Spinal cord (tissue), 10 donors: ENCODE measurements at places on chromosomes 7 and 10. TPM values are rescaled to one million over a fixed set of nuclear protein-coding genes. Genes with fewer than 3 reads are reported as not detected.

The ANKRD26 gene
- 27.1 TPM for total RNA-seq

The HOXA4 gene
- 1.4 TPM for total RNA-seq

The MRC1 gene
- total RNA-seq, result 13.0 TPM

DNA sequence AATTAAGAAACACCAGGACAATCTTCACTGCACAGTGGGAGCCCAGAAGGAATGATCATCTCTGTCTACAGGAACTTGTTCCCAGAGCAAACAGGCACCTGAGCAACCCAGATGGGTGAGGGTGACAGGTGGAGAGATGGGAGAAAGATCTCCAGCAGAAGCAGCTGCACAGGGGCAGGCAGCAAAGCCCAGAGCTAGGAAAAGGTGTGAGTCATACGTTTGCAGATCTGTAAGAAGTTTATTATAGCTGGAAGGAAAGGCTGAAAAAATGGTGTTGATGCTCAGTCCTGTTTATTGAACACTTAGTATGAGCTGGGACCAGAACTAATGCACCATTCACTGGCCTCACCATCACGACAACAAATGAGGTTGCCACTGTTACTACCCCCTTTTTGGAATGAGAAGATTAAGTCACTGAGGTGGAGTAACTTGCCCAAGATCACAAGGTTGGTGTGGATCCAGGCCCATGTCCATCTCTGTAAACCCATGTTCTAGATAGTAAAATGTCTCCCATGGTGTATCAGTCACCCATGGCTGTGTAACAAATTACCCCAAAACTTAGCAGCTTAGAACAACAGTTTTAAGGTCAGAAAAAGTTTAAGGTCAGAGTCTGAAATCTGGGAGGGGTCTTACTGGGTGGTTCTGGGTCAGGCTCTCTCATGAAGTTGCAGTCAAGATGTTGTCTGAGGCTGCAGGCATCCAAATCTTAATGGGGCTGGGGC, 506.9 kb downstream of the RPS24 start:
- H3K27me3 ChIP-seq, result no peaks in the 10 kb centered on the region
- no peaks in the 10 kb centered on the region for H3K36me3 ChIP-seq
- no peak overlapping the region for H3K4me3 ChIP-seq
- peaks cover 51% of the 10 kb centered on the region for H3K4me1 ChIP-seq
- no peak for DNase-seq
- no peak overlapping the region for H3K27ac ChIP-seq

GRCh38 chr10:110009736-110010475, 2.1 kb downstream of the ADD3 start:
- H3K36me3 ChIP-seq, result peaks cover 3% of the 10 kb centered on the region
- DNase-seq, result no peak
- peak overlapping the region; percentile 84 for H3K4me3 ChIP-seq
- peak overlapping the region; percentile 61 for H3K27ac ChIP-seq
- no peaks in the 10 kb centered on the region for H3K27me3 ChIP-seq

DNA sequence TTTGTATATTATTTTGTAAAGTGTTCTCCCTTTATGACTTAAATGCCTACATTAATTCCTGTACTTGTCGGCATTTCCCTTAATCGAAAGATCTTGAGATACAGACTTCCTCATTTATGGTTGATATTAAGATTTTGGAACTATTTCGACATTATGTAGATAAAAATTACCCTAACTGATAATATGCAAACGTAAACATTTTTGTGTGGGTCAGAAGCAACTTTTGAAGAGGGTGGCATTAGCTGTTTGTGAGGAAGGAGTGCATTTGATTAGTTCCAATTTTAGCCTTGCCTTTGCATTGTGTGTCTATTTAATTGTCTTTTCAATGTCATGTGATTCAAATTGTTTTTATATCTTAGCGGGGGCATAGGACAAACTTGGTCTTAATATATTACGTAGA, 114.7 kb downstream of the BICC1 start:
- no peak overlapping the region for H3K4me3 ChIP-seq
- no peaks in the 10 kb centered on the region for H3K36me3 ChIP-seq
- H3K4me1 ChIP-seq, result no peaks in the 10 kb centered on the region
- H3K27me3 ChIP-seq, result no peaks in the 10 kb centered on the region
- H3K27ac ChIP-seq, result no peak overlapping the region

GRCh38 chr10:16967866-16968415, 150.7 kb upstream of the RSU1 start:
- no peak for DNase-seq
- no peak overlapping the region for H3K4me3 ChIP-seq
- H3K36me3 ChIP-seq, result no peaks in the 10 kb centered on the region

DNA sequence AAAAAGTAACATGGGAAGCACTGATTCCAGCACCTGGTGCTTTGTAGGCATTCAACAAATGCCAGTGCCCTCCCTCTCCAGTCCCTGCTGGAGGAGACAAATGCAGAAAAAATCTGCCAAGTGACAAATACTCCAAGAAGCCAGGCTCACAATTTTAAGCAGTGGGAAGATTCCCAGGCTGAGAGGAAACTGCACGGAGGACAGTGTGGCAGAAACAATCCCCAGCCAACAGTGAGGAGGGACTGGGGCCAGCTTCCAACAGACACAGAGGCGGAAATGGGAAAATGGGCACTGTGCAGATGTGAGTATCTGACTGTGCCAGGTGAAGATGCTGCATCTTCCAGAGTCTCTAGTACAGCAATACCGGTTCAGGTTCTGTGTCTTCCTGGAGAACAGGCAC, 106.3 kb downstream of the SLIT1 start:
- peaks cover 5% of the 10 kb centered on the region for H3K36me3 ChIP-seq
- no peak overlapping the region for H3K4me3 ChIP-seq
- peak overlapping the region; percentile 29 for H3K27ac ChIP-seq

GRCh38 chr10:11164803-11165590, 147.3 kb downstream of the CELF2 start:
- DNase-seq, result peak; percentile 94
- no peaks in the 10 kb centered on the region for H3K27me3 ChIP-seq
- H3K4me3 ChIP-seq, result peak overlapping the region; percentile 75
- H3K36me3 ChIP-seq, result peaks cover 3% of the 10 kb centered on the region

GRCh38 chr7:98229991-98230745, 18.9 kb downstream of the BHLHA15 start:
- no peak overlapping the region for H3K4me3 ChIP-seq
- H3K4me1 ChIP-seq, result no peaks in the 10 kb centered on the region
- peaks cover 98% of the 10 kb centered on the region for H3K36me3 ChIP-seq
- no peaks in the 10 kb centered on the region for H3K27me3 ChIP-seq
- H3K27ac ChIP-seq, result no peak overlapping the region

DNA sequence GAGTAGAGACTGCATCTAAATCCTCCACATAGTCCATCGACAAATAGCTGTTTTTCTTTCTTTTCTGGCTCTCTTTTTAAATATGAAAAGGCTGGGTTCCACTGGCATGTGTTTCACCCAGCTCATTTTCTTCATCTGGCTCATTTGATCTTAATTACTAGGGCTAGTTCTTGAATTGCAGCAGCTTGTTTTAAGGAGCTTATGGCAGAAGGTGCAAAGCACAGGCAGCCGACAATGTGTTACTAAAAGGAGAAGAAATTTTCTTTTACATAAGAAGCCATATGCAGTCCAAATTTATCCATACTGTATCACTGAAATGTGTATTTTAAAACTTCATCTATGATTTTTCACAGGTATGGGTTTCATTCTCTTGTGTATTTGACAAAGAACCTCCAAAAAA, 205.6 kb upstream of the PTER start:
- peak; percentile 46 for DNase-seq
- H3K27ac ChIP-seq, result no peak overlapping the region
- no peaks in the 10 kb centered on the region for H3K4me1 ChIP-seq
- H3K27me3 ChIP-seq, result no peaks in the 10 kb centered on the region
- no peak overlapping the region for H3K4me3 ChIP-seq
- no peaks in the 10 kb centered on the region for H3K36me3 ChIP-seq

- H3K27ac ChIP-seq, result no peak overlapping the region
- H3K36me3 ChIP-seq, result peaks cover 3% of the 10 kb centered on the region
- H3K4me1 ChIP-seq, result no peaks in the 10 kb centered on the region
- no peak overlapping the region for H3K4me3 ChIP-seq
- no peak for DNase-seq
- H3K27me3 ChIP-seq, result no peaks in the 10 kb centered on the region
These were observed 47.6 kb downstream of the AKAP9 start for GRCh38 chr7:91988213-91988612.

DNA sequence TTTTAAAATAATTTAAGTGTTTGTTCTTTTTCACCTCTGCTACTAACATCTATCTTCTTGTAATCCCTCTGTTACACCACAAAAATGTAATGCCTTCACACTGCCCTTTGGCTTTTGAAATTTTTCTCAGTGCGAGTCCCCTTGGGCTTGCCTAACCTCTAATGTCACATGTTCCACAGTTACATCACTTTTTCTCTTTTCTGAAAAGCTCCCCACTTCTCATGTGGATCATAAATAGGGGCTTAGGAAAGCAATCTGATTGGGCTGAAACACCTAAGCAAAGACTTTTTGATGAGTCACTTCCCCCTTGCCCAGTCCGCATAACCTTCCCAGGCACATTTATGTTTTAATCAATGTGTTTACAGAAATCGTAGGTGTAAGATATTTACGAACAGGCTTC, 288.2 kb downstream of the IPMK start:
- DNase-seq, result no peak
- H3K36me3 ChIP-seq, result no peaks in the 10 kb centered on the region
- no peaks in the 10 kb centered on the region for H3K4me1 ChIP-seq

The RAMP3 gene
- 11.1 TPM for total RNA-seq

DNA sequence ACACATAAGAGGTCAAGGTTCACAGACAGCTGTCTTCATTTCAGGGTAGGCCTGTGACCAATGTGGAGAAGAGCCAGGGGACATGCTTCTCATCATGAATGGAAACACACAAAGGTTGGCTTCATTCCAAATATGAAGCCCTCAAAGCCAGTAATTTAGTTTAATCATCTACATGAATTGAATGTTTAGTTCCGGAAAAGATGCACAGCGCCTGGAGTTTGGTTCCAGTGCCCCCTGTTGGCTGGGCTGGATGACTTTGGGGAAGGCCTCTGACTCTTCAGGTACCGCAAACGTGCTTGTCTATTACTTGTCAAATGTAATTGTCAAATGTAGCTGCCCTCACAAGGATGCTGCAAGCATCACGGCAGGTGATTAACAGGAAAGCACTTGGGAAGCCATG, 130.7 kb downstream of the ADRA2A start:
- no peak overlapping the region for H3K4me3 ChIP-seq
- H3K36me3 ChIP-seq, result no peaks in the 10 kb centered on the region
- H3K27me3 ChIP-seq, result no peaks in the 10 kb centered on the region
- no peaks in the 10 kb centered on the region for H3K4me1 ChIP-seq
- H3K27ac ChIP-seq, result no peak overlapping the region

The CYP2E1 gene
- total RNA-seq, result 5.0 TPM

DNA sequence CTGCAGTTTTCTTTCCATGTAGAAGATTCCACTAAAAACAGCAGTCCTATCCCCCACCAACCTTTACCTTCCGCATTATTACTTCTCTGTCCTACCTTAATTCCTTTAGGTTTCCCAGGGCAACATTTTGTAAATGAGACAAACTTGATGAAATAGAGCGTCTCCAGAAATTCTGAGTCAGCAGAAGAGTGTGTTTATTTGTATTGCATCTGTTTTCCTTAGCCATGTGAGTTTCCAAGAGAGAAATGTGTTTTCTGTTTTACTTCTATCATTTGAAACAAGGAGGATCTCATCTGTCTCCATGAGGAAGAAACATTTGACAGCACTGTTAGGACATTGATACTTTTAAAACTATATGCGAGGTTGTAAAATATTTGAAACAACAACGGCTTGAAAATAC, 244.2 kb upstream of the PLXDC2 start:
- H3K4me3 ChIP-seq, result no peak overlapping the region
- no peaks in the 10 kb centered on the region for H3K27me3 ChIP-seq
- DNase-seq, result no peak
- no peaks in the 10 kb centered on the region for H3K4me1 ChIP-seq

The MEOX2 gene
- total RNA-seq, result 21.3 TPM

- H3K36me3 ChIP-seq, result no peaks in the 10 kb centered on the region
- no peak overlapping the region for H3K4me3 ChIP-seq
- H3K27ac ChIP-seq, result no peak overlapping the region
These were observed 18.6 kb downstream of the ST7 start for GRCh38 chr7:116971869-116972268.

GRCh38 chr7:129258649-129259389, 34.0 kb downstream of the AHCYL2 start:
- H3K4me1 ChIP-seq, result no peaks in the 10 kb centered on the region
- H3K4me3 ChIP-seq, result no peak overlapping the region
- H3K27me3 ChIP-seq, result no peaks in the 10 kb centered on the region
- no peaks in the 10 kb centered on the region for H3K36me3 ChIP-seq

The LAMB1 gene
- 312 TPM for total RNA-seq

- H3K27ac ChIP-seq, result no peak overlapping the region
- DNase-seq, result no peak
- no peak overlapping the region for H3K4me3 ChIP-seq
- H3K36me3 ChIP-seq, result peaks cover 13% of the 10 kb centered on the region
These were observed 31.5 kb downstream of the ASB13 start for GRCh38 chr10:5634918-5635317.

GRCh38 chr7:22996470-22996869, 17.5 kb downstream of the HYCC1 start:
- H3K36me3 ChIP-seq, result no peaks in the 10 kb centered on the region
- H3K4me1 ChIP-seq, result no peaks in the 10 kb centered on the region
- H3K27me3 ChIP-seq, result no peaks in the 10 kb centered on the region

The SFRP4 gene
- 82.7 TPM for total RNA-seq

DNA sequence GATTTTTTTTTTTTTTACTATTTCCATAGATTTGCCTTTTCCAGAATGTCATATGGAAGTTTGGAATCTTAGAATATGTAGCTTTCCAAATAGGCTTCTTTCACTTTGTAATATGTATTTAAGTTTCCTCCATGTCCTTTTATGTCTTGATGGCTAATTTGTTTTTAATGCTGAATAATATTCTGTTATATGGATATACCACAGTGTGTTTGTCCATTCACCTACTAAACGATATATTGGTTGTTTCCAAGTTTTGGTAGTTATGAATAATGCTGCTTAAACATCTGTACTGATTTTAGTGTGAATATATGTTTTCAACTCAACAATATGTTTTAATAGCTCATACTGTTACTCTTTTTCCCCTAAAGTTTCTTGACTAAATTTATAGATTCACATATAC, 669.8 kb upstream of the PCDH15 start:
- H3K4me3 ChIP-seq, result no peak overlapping the region
- no peaks in the 10 kb centered on the region for H3K4me1 ChIP-seq
- no peak overlapping the region for H3K27ac ChIP-seq
- no peaks in the 10 kb centered on the region for H3K27me3 ChIP-seq
- no peak for DNase-seq

- no peaks in the 10 kb centered on the region for H3K27me3 ChIP-seq
- no peak overlapping the region for H3K27ac ChIP-seq
- H3K4me3 ChIP-seq, result no peak overlapping the region
- no peak for DNase-seq
These were observed 22.9 kb upstream of the CAMK2B start for GRCh38 chr7:44348300-44348699.

The EBLN1 gene
- total RNA-seq, result not detected

GRCh38 chr7:97006055-97006815, 882 bp downstream of the DLX6 start:
- no peak overlapping the region for H3K27ac ChIP-seq
- DNase-seq, result peak; percentile 73
- H3K4me3 ChIP-seq, result peak overlapping the region; percentile 24
- H3K27me3 ChIP-seq, result peaks cover 99% of the 10 kb centered on the region
- H3K36me3 ChIP-seq, result no peaks in the 10 kb centered on the region
- H3K4me1 ChIP-seq, result peaks cover 34% of the 10 kb centered on the region
